ENCODE measurements at places on chromosomes 1 and 21.

DNA sequence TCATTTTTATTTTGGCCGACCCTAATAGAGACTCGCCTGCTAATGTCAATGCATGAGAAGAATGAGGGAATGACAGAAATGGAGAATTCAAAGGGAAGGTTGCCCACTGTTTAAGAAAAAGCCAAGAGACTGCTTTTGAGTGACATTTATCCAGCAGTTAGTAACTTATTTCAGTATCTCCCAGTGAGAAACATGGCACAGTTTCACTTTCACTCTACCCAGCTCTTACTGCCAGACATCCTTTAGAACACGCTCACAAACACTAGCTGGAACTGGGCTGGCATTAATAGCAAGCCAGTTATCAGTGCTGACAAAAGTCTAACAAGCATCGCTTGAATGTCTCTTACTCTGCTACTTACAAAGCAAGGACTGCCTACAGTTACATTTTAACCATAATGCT is 8.5 kb downstream of the GGPS1 start:
- DNase-seq: no peak

- no peak for DNase-seq
These were observed 15.4 kb downstream of the BTG2 start for GRCh38 chr1:203320591-203321272.

DNA sequence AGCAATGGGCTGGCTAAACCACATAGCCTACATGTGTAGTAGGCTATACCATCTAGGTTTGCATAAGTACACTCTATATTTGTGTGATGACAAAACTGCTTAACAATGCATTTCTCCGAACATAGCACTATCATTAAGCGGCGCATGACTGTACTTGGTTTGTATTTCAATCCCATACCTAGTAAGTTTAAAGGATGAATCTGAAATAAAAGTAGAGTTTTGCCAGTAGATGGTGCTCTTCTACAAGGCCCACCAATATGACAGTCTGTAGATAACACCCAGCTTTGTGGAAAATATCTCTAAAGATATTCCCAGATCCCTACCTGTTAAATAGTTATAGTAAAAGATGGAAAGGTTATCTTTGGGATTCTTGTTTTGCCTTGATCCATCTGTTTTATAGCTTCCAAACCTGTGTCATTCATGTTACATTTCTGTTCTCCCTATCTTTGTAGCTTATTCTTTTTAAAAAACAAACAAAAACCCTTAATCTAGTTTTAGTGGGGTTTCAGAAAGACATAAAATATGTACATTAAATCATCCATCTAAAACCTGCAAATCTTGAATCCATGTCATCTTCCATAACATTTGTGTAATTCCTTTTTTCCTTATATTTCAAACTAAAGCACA is 33.9 kb upstream of the ASPM start:
- no peak for DNase-seq

DNA sequence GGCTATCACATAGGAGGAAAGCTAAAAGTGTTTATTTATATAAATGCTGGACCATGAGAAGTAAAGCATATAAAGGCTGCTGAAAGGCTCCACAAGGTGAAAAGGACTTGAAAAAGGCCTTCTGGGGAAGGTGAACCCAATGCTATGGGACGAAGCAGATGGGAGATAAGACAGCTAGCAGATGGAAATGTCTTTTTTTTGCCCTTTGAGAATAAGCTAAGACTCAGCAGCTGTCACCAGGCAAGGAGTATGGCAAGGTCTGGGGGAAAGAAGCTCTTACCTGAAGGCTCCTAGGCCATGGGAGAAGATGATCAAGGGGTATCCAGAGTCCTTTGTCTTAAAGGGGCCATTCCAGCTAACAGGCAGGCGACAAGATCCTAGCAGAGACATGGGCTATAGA is 9.9 kb downstream of the PAFAH2 start:
- no peak for DNase-seq

DNA sequence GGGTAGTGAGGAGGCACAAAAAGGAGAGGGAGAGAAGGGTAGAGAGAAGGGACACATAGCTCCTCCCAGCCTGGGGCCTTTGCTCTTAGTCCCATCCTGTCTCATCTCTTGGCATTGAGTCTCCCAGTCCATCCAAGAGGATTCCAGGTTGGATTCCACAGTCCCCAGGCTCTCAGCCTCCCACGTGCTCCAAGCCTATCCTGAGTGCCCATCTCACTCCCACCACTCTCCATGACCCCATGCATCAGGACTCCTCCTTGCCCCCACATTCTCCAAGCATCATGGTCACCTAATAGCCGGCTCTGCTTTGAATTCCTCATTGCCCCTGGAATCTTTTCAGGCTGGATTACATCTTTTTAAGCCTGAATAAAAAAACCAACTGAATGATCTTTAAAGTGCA is 87.9 kb downstream of the DSCAM start:
- DNase-seq: no peak

DNA sequence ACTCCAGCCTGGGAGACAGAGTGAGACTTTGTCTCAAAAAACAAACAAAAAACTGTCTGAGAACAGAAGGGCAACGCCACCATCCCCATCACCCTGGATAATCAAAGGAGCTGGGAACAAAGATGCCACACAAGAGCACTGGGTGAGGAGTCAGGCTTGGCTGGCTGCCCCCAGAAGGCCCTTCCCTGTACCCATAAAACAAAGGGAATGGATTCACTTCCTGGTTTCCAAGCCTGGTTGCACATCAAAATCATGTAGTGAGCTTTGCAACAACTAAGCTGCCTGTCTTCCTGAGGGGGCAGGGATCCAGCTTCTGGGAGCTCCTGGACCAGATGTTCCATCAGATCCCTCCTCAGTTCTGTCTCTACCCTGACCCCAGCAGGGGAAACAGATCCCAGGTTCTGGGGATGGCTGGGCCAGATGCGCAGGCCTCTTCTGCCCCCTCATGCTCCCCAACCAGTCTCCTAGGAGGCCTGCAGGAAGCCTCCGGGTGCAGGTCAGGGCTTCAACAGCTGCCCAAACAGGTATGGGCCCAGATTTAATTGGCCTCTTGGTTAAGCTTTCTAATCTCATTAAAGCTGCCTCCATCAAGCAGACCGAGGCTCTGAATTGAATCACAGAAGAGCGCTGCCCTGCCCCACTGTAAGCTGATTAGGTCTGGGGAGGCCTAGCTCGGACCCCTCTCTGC is 97.8 kb downstream of the MRPL37 start:
- DNase-seq: no peak

GRCh38 chr1:176501599-176501998 is 38.6 kb downstream of the PAPPA2 start:
- no peak for DNase-seq

- DNase-seq: no peak
These were observed 1.4 kb downstream of the PINK1 start for GRCh38 chr1:20634594-20635084.

DNA sequence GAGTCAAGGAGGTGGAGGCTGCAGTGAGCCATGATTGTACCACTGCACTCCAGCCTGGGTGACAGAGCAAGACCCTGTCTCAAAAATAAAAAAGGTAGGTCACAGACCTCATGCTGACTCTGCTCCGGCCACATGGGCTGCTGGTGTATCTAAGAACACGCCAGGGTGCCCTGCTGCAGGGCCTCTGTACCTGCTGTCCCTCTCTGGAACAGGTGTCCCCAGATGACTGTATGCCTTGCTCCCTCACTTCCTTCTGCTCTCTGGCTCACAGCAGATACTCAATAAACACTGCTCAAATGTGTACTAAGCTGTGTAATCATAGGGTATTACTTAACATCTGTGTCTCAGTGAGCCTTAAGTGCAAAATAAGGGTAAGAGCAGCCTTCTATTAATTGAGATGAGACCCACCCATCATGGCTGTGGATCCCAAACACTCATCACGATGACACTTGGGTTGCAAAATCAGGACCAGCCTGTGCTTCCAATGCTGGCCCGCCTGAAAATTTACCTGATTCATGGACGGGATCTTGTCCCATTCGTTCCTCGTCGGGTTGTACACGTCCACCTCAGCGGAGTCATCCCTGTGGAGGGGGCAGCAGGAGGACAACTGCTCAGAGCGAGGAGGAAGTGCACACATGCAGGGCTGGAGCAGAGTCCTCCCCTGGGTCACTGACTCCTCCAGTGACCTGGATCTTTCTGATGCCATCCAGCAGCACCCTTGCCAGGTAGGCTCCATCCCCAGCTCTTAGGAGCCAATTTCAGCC is 7.5 kb downstream of the KLHL21 start:
- DNase-seq: no peak

DNA sequence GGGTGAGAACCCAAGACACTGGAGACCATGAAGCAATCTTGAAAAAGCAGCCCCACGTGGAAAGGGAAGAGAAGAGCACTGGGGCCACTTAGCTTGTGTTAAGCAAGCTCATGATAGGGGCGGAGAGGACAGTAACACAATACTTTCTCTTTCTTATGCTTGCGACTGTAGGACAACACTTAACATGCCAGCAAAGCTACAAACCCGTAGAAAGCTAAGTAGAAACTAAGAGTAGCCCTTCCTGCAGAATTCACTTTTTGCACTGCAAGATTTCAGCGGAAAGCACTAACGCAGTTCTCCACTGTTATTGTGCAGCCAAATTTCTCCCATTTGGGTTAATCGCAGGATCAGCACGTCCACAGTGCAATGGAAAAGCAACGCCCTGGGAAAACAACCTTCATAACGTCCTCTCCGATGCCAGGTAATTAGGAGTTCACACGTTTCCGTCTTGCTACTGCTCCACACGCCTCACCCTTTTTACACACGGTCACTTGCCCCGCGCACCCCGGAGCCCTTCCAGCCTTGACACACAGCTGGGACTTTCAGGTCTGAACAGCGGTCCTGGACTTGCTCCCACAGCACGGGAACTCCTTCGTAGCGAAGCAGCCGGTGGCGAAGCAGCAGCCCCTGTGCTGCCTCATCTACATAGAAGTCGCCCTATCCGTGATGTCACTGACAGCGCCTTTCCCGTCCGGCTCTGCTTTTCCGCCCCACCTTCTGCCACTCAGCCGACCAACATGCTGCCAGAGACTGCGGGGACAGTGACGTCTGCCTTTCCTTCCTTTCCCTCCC is 148.6 kb downstream of the PPIAL4G start:
- DNase-seq: peak; percentile 44

GRCh38 chr1:76944942-76945341 is 77.7 kb downstream of the ST6GALNAC5 start:
- no peak for DNase-seq

GRCh38 chr1:29478151-29478791 is 241.9 kb downstream of the PTPRU start:
- no peak for DNase-seq

- DNase-seq: no peak
These were observed 21.5 kb upstream of the COL11A1 start for GRCh38 chr1:103129796-103130195.

DNA sequence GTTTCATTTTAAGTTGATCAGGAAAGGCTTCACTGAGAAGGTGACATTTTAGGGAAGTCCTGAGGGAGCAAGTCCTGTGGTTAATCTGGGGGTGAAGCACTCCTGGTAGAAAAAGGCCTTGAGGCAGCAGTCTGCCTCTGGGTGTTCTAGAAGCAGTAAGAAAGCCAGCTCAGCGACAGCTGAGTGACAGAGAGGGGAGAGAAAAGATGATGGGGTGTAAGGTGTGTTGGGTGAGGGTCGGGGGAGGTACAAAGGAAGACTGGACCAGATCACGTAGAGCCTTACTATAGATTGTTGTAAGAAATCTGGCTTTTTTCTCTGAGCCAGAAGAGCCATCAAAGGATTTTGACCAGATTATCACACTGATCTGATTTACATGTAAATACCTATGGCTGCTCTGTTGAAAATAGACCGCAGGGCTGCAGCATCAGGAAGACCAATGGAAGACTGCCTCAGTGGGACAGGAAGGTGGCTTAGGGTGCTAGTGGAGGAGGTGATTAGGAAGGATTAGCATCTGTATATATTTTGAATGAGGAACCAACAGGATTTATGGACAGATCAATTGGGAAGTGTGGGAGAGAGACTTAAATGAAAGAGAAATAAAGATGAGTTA is 131.2 kb downstream of the CDC7 start:
- DNase-seq: no peak

All from omental fat pad (tissue), 4 donors.